ENCODE measurements at places on chromosomes 16 and 17.

DNA sequence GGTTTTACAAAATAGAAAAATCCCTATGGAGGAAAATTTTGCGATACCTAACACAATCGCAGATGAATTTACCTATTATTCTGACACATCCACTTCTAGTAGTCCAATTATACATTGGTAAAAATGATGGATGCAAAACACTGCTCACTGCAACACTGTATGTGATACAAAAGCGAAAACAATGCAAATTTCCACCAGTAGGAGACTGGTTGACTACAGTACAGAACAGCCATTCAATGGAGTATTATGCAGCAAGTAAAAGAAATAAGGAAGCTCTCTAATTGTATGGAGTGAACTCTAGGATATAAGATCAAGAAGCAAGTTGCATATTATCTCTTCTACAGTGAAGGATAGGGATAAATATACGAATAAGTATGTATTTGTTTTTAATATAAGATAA lies 48.5 kb downstream of the SETD6 start:
- DNase-seq: peak; percentile 24

DNA sequence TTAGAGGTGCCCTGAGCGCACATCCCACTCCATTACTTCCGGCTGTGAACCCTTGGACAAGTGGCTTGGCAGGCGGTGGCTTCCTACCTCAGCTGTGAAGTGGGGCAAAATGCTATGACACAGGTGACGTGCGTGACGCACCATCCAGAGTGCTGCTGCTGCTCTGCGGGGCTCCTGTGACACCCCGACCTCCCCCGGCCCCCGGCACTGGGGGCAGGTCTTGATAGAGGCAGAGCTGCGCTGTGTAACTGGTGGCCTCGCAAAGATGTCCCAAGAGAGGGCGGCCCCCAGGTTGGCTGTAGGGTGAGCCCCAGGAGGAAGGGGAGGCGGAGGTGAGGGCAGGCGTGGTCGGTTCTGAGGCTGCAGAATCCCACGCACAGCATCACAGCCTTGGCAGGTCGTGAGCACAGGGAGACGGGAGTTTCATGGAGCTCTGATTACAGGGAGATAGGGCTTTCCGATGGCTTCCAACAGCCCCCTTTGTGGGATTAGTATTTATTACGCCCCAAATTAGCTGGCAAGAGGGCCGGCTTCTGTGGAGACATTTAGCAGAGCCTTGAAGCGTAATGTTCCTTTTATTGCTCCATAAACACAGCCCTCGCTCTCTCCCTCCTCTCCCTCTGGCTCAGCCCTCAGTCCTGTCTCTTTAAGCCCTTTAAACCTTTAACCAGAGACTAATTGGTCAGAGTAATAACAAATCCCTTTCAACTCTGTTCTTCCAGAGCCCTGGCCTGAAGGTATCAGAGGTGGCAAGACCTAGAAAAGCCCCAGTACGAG lies 328.1 kb downstream of the C16orf95 start:
- DNase-seq: no peak

DNA sequence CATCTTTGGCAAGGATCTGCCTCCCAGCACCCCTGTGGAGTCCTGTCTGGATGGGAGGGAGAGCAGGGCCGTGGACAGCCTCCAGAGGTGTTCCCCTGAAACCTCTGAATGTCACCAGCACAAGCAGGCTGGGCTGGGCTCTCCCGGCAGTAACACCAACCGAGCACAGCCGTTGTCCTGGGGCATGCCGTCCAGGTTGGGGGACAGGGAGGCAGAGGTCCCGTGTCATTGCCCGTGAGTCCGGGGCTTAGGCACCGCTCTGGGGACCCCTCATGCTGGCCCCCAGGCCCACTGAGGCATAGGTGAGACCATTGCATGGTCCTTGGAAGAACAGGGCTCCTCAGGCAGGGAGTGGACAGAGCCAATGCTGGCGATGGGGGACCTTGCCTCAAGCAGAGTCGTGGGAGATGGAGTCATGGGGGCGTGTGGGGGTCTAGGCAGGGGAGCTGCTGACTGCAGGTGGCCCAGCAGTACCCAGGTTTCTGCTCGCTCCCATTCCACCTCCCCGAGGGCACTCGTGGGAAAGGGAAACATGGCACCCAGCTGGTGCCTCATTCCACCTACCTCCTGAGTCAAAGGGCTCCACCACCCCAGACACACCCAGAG lies 17.5 kb downstream of the ENDOV start:
- DNase-seq: no peak

DNA sequence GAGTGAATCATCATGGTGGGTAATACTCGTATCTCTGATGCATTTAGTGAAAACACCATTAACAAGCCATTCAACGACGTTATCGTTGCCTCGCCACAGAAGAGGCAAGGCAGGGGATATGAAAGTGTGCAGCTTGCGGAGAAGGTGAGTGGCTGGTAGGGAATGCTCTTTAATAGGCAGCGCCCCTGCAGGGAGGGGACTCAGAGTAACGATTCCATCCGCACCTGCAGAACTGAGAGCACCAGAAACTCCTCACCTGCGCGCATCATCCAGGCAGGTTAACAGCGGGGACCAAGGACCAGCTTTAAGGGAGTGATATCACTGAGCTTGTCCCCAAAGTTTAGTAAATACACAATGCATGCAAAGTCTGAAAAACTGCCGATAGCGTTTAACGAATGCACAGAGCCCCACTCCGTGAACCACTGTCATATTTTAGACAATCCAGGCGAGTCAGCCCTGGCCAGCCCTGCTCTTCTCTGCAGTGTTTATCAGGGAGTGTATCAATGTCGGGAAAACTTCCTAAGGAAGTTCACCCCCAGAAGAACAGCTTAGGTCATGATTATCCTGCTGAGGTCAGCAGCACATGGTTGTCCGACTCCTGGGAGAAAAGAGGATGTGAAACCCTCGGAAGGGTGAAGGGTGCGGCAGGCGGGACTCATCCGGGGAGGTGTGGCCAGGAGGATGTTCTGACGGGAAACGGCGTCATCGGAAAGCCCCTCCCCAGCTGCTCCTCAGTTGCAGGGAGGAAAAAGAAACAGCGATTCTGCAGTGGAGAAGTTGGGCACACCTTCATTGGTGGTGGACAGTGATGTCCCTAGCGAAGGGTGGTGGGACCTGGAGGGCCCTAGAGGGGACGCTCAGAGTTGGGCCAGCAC lies 68.5 kb upstream of the DNAH17 start:
- DNase-seq: no peak
